Central memory CD4-positive, alpha-beta T cell (primary cell): ENCODE measurements at places on chromosomes 1 and 21.
A peak's percentile ranks its signal among the peaks of the same experiment; 100 is the strongest.

DNA sequence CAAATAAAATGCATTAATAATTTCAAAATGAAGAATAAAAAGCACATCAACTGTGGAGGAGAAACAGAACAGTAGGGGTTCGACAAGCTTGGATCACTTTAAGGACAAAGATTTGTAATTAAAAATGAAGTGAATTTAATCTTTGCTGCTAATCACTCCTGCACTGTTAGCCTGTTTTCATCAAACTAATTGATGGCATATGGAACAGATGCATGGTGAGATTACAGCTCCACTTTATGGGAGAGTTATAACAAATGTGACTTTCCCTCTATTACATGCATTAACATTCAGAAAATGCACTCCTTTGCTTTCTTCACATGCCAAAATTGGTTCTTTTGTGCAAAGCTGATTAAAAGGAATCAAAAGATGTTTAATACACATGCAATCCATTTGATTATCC lies 207.2 kb upstream of the C21orf91 start:
- DNase-seq, result no peak

GRCh38 chr1:22745669-22746585 lies 35.3 kb downstream of the EPHB2 start:
- no peak for DNase-seq

- DNase-seq, result no peak
These were observed 151.7 kb downstream of the SEC16B start for GRCh38 chr1:177817937-177818875.

GRCh38 chr1:209747580-209748262 lies 8.1 kb upstream of the TRAF3IP3 start:
- DNase-seq, result peak; percentile 76

DNA sequence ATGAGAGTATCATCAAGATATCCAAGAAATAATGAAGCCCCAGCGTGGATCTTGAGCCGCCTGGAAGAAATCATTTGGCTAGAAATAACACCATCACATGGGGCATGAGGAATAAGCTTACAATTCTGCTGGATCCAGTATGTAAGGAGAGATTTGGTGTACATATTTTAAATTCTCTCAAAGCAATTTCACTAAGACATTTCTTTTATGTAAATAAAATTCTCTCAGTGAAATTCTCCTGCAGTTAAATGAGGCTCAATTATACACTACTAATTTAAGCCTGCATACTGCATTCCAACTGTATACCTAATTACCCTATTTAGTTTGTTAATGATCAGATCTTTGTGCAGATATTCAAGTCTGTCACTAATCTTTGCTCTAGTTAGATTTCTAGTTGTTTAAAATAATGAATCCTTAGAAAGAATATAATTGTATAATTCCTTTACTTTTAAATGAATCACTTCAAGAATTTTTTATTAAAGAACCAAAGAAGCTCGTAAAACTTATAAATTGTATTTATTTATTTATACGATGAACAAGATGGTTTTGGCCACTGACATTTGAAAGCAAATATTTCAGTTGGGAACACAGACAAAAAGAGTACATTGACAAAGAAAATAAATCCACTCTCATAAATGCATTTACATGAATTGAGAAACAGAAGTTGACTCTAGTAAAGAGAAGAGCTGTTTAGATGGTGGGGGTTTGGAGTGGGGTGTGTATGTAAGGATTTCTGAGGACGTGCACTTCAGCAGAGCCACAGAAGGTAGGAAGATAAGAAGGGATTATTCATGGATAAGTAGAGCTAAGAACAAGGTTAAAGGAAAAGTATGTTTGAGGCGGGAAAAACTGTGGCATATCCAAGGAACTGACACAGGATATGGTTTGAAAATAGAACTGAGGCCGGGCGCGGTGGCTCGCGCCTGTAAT lies 466.8 kb downstream of the DSCAM start:
- no peak for DNase-seq

DNA sequence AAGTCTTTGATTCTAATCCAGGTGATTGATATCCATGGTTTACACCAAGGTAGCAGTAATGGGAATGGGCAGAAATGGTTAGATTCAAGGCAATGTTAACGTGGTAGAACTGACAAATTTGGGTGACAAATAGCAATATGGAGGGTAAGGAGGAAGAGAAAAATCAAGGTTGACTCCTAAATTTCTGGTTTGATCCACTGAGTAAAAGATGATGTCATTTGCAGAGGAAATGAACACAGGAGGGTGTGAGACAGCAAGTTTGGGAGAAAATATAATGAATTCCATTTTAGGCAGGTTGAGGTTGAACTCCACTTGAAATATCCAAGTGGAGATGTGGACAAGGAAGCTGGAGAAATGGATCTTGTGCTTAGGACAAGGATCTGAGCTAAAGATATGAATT lies 170.9 kb upstream of the CAMK1G start:
- DNase-seq, result no peak

DNA sequence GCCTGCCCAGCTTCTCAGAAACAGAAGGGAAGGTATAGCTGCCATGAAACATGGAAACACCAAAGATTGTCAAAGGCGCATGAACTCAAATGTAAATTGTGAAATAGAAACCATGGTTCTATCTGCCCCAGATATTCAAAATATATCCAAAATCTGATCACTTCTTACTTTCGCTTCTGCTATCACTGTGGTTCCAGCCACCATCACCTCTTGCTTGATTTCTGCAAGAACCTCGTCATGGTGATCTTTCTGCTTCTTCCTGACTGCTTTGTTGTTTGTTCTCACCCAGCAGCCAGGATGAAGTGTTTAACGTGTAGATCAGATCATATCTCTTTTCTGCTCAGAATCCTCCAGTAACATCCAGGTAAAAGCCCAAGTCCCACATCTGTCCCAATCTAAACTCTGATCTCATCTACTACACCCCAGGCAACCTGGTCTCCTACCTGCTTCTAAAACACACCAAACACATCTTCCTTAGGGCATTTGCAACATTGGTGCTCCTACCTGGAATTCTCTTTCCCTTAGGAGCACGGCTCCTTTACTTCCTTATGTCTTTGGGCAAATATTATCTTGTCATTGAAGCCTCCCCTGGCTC lies 10.5 kb upstream of the LMO4 start:
- DNase-seq, result no peak

- DNase-seq, result no peak
These were observed 28.4 kb downstream of the RASAL2 start for GRCh38 chr1:178122283-178122682.

GRCh38 chr1:28507247-28507645 lies 1.4 kb downstream of the RCC1 start:
- DNase-seq, result no peak

- no peak for DNase-seq
These were observed 7.0 kb downstream of the NOL9 start for GRCh38 chr1:6547301-6547700.

DNA sequence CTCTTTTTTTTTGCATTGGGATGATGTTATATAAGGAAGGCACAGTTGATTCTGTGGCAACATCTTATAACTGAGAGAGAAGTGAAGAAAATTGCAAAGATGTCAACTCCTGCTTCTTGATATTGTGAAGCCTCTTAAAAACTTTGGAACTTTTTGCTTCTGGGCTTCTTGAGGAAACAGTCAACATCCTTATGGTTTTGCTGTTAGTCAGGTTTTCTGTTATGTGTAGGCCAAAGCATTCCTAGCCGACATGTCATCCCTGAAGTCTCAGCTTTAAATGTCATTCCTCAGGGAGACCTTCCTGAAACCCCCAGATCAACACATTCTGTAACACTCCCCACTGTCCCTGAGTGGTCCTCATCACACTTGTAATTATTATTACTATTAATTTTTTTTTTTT lies 12.6 kb downstream of the FALEC start:
- no peak for DNase-seq

DNA sequence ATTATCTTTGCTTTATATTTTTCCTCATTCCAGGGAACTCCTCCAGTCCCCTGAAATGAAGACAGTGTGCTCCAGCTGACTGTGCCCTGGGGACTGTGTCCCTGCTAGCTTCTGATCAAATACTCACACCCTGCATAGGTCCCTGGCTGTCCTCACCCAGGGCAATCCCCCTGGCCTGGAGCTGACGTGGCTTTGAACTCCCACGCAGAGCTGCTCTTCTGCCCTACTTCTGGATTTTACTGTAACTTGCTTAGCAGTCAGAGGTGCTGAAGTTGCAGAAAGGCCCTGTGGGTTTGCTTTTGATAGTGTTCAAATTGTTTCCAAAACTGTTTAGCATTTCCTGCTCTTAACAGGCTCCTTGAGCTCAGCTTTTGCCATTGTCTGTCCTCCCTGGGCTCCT lies 186.5 kb downstream of the FASLG start:
- DNase-seq, result peak; percentile 64

- no peak for DNase-seq
These were observed 3.8 kb downstream of the NCSTN start for GRCh38 chr1:160346958-160347357.

DNA sequence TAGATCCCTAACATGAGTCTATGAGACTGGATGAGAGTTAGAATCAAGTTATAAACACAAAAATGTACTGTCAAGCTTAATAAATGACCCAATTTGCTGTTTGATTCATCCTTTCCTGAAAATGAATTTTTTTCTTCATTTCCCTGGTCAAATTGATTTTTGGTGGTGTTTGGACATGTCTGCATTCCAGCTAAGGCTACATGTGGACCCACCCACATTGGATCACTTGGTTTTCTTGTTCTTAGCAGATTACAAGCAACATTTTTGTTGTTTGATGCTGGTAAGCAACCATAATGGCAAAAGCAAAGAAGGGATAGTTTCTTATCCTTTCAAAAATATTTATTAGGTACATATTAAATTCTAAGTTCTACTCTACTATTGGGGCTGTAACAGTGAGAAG lies 181.1 kb downstream of the NEK7 start:
- DNase-seq, result no peak

DNA sequence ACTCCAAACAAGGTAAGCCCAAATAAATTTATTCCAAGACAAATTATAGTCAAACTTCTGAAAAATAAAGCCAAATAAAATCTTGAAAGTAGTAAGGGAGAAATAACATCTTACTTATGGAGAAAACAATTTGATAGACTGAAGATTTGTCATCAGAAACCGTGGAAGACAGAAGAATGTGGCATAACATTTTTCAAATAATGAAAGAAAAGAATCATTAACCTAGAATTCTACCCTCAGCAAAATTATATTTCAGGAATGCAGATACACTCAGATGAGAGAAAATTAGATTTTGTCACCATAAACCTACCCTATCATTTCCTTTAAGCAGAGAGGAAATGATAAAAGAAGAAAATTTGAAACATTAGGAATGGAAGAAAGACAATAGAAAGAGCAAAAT lies 27.3 kb upstream of the PADI1 start:
- no peak for DNase-seq

GRCh38 chr21:15568516-15568915 lies 161.3 kb upstream of the USP25 start:
- no peak for DNase-seq

- peak; percentile 90 for DNase-seq
These were observed 47.1 kb downstream of the ATP2B4 start for GRCh38 chr1:203673550-203674411.

DNA sequence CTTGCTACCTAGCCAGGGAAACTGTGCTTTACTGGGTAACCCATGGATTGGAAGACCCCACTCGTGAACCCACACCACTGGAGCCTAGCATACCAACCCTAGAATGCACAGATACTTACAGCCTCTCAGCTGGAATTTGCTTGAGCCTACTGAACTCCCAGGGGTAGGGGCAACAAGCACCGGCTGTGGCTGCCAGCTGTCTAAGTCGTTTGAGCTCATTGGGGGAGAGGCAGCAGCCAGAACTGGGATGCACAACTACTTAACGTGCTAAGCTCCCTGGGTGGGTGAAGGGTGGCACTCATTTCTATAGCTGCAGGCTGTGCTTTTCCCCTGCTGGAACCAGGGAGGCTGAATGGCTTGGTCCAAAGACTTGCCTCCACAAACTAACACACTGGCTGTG lies 212.4 kb downstream of the ZNF648 start:
- no peak for DNase-seq

DNA sequence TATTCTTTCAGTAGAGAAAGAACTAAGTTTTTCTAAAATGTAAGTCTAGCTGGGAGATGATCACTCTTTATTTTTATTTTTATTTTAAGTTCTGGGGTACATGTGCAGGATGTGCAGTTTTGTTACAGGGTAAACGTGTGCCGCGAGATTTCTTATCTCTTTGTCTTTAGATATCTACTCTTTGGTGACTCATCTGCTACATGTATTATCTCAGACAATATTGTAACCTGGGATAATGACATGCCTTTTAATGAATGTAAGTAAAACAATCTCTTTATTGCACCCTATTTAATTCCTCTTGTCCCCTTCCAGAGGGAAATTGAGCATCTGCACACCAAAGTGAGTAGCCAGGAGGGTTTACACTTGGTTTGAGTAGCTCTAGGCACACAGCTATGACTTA lies 9.4 kb downstream of the CR2 start:
- DNase-seq, result no peak

DNA sequence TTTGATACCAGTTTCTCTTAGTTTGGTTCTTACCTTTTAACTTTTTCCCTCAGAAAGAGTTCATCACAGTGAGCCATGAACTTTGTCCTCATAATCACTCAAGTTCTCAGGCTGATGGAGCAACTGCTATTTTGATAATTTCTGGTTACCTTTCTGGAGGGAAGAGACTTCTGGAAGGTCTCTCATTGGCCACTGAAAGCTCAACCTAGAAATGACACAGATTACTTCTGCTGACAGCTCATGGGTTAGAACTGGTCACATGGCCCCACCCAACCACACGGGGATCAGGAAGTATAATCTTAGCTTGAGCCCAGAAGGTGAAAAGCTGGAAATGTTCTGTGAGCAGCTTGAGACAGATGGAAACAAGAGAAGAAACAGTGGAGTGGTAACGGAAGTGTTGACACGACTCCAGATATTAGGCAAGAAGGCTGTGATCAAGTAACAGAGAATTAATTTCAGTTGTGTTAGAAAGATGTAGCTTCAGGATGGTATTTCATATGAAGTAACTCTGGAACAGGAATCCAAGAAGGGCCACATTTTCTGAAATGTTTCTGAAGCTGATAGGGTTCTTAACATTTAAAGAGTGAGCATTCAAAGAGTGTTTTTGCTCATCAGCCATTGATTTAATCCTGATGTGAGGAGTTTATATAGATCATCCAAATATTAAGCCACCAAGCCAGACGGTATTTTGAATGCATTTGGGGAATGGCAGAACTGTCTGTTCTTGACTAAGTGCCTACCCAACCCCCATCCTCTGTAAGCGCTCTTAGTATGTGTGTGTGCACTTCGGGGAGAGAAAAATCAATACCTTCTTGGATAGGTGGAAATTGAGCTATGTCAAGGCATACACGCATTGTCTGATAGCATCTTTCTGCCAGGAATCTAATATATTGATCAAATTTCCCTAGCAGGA lies 21.9 kb upstream of the XPR1 start:
- DNase-seq, result no peak

GRCh38 chr1:176559878-176560277 lies 96.9 kb downstream of the PAPPA2 start:
- no peak for DNase-seq
